ENCODE measurements at places on chromosomes 3 and 15.
A peak's percentile ranks its signal among the peaks of the same experiment; 100 is the strongest.

DNA sequence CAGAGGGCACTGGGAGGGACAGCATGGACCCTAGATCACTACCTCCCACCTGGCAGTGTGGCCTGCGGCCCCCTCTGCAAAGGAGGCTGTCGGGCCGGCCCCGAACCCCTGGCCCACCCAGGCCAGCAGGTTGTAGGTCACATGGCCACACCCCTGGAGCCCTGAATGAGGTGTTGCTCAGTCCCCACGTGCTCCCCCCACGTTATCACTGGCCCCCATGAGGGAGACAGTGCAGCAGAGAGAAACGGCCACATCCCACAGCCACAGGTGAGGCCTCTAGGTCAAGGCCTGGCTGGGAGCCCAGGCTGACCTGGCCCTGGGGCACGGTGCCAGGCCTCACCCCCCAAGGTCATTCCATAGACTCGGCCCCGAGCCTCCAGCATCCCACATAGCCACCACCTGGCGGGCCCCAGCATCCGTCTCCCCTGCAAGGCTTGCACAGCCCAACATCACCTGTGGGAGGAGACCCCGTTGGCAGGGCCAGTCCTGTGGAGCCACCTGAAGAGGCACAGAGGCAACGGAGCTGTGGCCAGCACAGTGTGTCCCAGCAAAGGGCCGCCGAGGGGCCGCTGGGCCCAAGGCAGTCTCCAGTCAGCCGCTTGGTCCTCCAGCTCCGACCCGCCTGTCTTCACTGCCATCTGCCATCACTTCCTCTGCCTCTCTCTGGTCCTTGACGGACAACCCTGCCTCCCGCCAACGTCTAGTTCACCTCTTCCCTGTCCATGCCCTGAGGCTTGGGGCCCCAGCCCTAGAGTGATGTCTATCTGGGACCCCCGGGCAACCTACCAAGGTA is 53.1 kb downstream of the DNAJB8 start:
- no peaks in the 10 kb centered on the region for H3K27me3 ChIP-seq
- no peaks in the 10 kb centered on the region for H3K36me3 ChIP-seq
- H3K27ac ChIP-seq = no peak overlapping the region
- DNase-seq = no peak
- no peak overlapping the region for H3K4me3 ChIP-seq

DNA sequence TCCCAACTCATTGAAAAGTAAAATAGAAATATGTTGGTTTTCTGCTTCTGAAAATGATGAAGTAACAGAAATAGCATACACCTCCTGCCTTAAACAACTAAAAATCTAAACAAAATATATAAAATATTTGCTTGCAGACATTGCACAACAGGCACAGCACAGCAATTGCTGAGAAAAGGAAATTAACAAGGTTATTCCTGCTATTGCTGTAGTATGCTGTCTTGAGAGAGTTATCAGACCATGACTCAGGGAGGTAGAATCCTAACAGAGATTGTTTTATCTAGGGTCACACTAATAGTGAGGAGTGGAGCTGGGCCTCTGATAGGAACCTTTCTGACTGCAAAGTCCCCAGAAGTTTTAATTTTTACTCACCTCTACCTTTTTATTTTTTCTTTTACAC is 72.6 kb downstream of the ZBTB20 start:
- no peak for DNase-seq
- peaks cover 17% of the 10 kb centered on the region for H3K36me3 ChIP-seq
- H3K27me3 ChIP-seq = no peaks in the 10 kb centered on the region
- H3K27ac ChIP-seq = no peak overlapping the region
- peaks cover 18% of the 10 kb centered on the region for H3K4me1 ChIP-seq
- no peak overlapping the region for H3K4me3 ChIP-seq

DNA sequence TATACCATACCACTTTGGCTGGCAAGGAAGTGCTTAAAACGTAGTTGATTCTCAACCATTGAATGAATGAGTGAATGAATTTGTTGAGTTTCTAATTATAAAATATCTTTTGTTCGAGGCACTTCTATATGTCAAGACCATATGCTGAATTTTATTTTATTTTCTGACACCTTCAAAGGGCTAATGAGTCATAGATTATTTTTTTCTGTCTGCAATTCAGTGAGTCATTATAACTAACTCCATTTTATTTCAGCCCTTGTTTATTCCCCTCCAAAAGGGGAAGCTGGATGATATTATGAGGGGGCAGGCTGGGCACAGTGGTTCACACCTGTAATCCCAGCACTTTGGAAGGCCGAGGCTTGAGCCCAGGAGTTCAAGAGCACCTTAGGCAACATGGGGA is 142.4 kb downstream of the P2RY1 start:
- no peak overlapping the region for H3K27ac ChIP-seq
- peaks cover 6% of the 10 kb centered on the region for H3K27me3 ChIP-seq
- H3K36me3 ChIP-seq = no peaks in the 10 kb centered on the region
- H3K4me1 ChIP-seq = no peaks in the 10 kb centered on the region
- H3K4me3 ChIP-seq = no peak overlapping the region

DNA sequence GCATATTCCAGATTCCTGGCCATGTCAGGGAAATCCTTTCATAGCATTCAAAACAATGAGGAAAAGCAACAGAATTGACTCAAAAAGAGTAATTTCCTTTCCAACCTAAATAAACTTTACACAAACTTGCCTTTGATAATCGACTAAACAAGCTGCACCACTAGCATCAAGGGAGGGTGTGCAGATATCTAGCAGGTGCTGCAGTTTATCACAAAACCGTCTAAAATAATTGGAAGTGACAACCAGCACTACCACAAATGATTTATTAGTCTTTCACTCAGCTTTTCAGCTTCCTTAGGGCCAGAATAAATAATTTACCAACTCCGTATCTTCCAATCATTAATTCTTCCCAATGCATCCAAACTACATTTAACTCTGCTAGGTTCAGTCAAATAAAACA is 71.7 kb downstream of the TBC1D5 start:
- no peak overlapping the region for H3K4me3 ChIP-seq
- DNase-seq = no peak
- H3K27ac ChIP-seq = no peak overlapping the region
- peaks cover 16% of the 10 kb centered on the region for H3K36me3 ChIP-seq

- no peaks in the 10 kb centered on the region for H3K36me3 ChIP-seq
- no peak overlapping the region for H3K27ac ChIP-seq
- no peak overlapping the region for H3K4me3 ChIP-seq
- no peaks in the 10 kb centered on the region for H3K4me1 ChIP-seq
- H3K27me3 ChIP-seq = no peaks in the 10 kb centered on the region
These were observed 12.1 kb upstream of the PRR23E start for GRCh38 chr3:127180859-127181258.

GRCh38 chr3:111073218-111073617 is 1.6 kb downstream of the NECTIN3 start:
- H3K27me3 ChIP-seq = peaks cover 20% of the 10 kb centered on the region
- no peak for DNase-seq
- H3K4me1 ChIP-seq = peaks cover 43% of the 10 kb centered on the region
- no peak overlapping the region for H3K27ac ChIP-seq

DNA sequence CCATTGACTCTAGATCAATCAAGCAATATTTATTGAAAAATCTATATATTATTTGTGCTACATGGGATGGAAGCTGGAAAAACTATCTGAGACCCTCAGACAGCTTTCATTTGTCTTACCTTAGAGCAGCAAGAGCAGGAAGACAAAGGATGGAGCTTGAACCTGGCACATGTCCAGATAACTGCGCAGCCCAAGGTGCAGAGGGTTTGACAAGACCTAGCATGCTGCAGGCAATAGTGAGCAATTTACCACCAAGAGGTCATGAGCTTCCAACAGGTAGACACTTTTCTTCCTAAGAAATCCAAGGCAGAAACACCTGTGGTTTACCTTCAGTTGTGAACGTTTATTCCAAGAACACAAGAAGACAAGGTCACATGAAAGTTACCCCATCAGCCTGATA is 214.7 kb upstream of the NECTIN3 start:
- no peaks in the 10 kb centered on the region for H3K27me3 ChIP-seq
- no peak for DNase-seq
- no peak overlapping the region for H3K27ac ChIP-seq
- H3K36me3 ChIP-seq = no peaks in the 10 kb centered on the region
- H3K4me3 ChIP-seq = no peak overlapping the region

DNA sequence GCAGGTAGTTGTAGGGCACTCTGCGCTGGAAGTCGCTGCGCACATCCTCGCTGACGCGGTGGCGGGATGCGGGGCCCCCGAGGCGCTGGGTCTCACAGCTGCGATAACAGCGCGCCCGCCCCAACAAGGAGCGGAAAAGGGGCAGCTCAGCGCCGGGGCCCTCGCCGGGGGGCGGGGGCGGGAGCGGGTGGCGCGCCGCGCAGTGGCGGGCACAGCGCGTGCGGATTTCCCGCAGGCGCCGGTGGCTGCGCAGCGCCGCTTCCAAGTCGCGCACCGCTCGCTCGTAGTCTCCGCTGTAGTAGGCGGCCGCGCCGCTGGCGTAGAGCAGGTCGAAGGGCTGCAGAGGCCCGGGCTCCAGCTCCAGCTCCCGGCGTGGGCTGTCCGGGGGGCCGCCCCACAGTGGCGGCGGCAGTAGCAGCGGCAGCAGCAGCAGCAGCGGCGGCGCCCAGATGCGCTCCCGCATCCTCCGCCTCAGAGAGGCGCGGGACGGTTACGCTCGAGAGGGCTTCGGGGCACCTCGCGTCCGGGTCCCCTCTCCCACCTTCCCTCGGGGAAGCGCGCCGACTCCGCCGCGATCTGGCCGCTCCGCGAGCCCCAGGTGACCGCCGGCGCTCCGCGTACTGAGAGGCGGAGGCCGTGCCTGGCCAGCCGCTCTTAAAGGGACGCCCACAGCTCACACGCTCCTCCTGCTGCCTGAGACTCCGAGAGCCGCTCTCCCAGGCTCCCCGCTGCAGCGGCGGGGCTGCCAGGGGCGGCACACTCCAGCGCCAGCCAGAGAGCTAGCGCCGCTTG is at the start of gene P3H2:
P3H2 (minus strand) TSS at position 629 of the 792 bp plus-strand sequence; CDS start at position 463, 166 bp downstream.
- H3K27me3 ChIP-seq = peaks cover 45% of the 10 kb centered on the region
- peak within 1 kb of the TSS; percentile 26 for H3K4me3 ChIP-seq
- no peak within 1 kb of the TSS for H3K27ac ChIP-seq
- DNase-seq = peak; percentile 35
- no peaks in the 10 kb centered on the region for H3K36me3 ChIP-seq

DNA sequence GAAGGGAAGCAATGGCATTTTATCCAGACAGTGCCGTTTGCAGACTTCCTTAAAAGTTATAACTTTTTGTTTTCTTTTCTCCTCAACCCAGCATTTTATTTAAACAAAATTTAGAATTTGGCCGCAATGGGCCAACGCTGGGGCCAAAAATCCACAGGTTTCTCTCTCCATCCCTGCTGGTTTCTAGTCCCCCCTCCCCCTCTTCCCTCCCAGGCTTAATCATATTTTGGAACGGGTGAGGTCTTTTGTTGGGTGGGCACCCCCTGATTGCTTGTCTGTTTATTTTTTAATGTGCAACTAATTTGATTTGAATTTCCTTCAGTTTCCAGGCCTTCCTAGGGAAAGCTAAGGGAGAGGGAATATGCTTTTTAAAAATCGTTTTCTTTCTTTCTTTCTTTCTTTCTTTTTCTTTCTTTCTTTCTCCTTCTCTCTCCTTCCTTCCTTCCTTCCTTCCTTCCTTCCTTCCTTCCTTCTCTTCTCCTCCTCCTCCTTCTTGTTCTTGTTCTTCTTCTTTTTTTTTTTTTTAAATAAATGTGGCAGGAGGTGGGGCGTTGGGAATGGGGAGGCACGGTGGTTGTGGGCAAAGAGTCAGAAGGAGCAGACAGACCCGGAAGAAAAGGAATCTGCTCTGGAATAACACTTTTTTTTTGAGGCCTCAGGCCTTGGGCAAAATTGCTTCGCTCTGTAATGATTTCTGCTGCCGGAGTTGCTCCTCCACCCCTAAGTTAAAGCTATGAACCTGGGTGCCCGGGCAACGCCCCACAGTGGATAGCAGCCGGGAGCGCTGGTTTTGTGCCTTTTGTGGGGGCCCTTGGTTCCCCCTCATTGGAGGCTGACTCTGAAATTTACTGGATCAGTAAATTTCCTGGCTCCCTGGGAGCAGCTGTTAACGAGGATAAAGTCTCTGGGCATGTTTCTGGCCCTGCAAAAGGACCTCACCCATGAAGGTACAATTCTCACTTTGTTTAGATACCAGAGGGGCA is 1.9 kb downstream of the FNDC3B start:
- no peak for DNase-seq
- H3K27me3 ChIP-seq = no peaks in the 10 kb centered on the region
- peak overlapping the region; percentile 59 for H3K4me3 ChIP-seq
- H3K4me1 ChIP-seq = peaks cover 31% of the 10 kb centered on the region
- no peaks in the 10 kb centered on the region for H3K36me3 ChIP-seq

- DNase-seq = no peak
- H3K27me3 ChIP-seq = peaks cover 18% of the 10 kb centered on the region
- no peaks in the 10 kb centered on the region for H3K36me3 ChIP-seq
- H3K27ac ChIP-seq = no peak within 1 kb of the TSS
These were observed at the start of gene SLC2A2 for GRCh38 chr3:171026597-171027293. SLC2A2 (minus strand) TSS chr3:171026720; CDS start chr3:171026670, 50 bp downstream.

- peak overlapping the region; percentile 39 for H3K27ac ChIP-seq
- H3K4me1 ChIP-seq = peaks cover 65% of the 10 kb centered on the region
- no peaks in the 10 kb centered on the region for H3K27me3 ChIP-seq
- H3K36me3 ChIP-seq = peaks cover 2% of the 10 kb centered on the region
These were observed 5.3 kb upstream of the NRROS start for GRCh38 chr3:196634224-196634623.

DNA sequence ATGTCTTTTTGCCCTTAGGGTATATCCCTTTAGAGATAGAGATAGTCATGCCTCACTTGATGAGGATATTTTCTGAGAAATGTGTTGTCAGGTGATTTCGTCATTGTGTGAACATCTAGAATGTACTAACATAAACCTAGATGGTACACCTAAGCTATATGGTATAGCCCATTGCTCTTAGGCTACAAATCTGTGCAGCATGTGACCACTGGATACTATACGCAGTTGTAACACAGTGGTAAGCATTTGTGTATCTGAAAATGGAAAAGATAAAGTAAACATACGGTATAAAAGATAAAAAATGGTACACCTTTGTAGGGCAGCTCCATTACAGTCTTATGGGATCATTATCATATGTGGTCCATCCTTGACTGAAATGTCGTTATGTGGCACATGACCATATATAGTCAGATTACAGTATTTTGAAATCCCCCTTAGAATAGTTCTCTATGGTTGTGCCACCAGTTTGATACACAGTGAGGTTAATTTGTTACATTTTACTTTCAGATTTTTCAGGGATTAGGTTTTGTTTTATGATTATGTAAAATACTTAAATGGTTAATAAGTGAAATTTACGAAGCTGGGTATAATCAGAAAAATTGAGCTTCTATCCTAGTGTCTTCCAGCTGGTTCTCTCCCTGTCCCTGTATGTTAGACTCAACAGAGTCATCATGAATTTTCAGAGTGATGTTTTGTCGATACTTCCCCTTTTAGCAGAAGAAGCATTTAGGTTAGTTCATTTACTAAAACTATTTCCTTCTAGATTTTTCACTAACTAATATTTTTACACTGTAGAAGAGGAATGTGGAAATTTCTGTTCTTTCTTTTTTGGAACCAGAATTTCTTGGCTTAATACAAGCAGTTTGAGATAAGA is 12.8 kb downstream of the SETD5 start:
- peak overlapping the region; percentile 77 for H3K27ac ChIP-seq
- no peak for DNase-seq

Data from activated CD4-positive, alpha-beta memory T cell treated with anti-CD3 and anti-CD28 coated beads for 36 hours (primary cell).